ENCODE measurements at places on chromosomes 4 and X. TPM values are rescaled to one million over a fixed set of nuclear protein-coding genes. Genes with fewer than 3 reads are reported as not detected.

DNA sequence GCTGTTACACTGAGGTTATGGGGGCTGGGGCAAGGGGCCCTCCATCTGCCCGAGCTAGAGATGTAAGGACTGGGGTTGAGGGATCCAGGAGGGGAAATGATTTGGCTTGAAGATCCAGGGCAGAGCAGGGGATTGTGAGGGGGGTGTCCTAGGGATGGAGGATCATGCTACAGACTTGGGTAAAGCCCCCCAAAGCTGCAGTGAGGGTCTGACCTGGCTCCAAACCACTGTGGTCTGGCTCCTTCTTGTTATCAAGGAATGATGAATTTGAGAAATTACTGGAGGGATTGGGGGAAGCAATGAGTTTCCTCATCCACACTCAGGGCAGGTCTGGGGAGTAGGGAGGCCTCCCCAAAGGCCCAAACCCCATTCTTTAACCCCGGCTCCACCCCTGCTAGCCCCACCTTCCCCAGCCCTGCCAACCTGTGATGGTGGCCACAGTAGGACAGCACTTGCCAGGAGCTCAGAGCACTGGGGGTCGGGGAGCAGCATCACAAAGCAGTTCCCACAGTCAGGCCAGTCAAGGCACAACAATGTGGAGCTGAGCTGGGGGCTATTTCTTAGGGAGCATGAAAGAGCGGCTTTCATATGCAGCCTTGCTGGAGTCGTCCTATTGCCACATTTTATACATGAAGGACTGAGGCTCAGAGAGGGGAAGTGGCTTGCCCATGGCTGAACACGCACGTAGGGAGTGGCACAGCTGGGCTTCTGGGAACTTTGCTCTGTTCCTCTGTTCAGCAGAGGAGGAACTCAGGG, 165.5 kb downstream of the EFNB1 start:
- DNase-seq: no peak

GRCh38 chr4:165458471-165458870, 79.7 kb downstream of the CPE start:
- DNase-seq: no peak

The USP26 gene
- total RNA-seq: not detected

The MEPE gene
- not detected for total RNA-seq

The INTU gene
- 6.0 TPM for total RNA-seq

All from transverse colon (tissue), 4 donors.